Calu3 (cell line): ENCODE measurements at places on chromosomes 6 and 20. TPM values are rescaled to one million over a fixed set of nuclear protein-coding genes. Genes with fewer than 3 reads are reported as not detected.

LY6G6F gene
- not detected in 2 replicates for total RNA-seq

SOBP gene
- total RNA-seq, result 1.6 and 1.7 TPM in 2 replicates

NCR2 gene
- not detected in 2 replicates for total RNA-seq

SPEF1 gene
- 0.28 TPM in 1 of 2 replicates, not detected in the other for total RNA-seq

SRPK1 gene
- 126 and 138 TPM in 2 replicates for total RNA-seq

SAMD5 gene
- total RNA-seq, result 0.76 TPM in 1 of 2 replicates, not detected in the other

MCCD1 gene
- not detected in 2 replicates for total RNA-seq

GRCh38 chr6:22737331-22737730 is 168.0 kb downstream of the HDGFL1 start:
- DNase-seq, result peak; percentile 29

GRCh38 chr20:40993794-40994540 is 34.7 kb upstream of the TOP1 start:
- DNase-seq, result no peak

- DNase-seq, result no peak
Measured at GRCh38 chr6:107862383-107862782, 38.3 kb upstream of the SCML4 start.

GRCh38 chr6:28673787-28674671 is 148.3 kb downstream of the GPX5 start:
- peak; percentile 75 for DNase-seq

GRCh38 chr6:35973670-35974222 is 50.7 kb downstream of the SLC26A8 start:
- peak; percentile 54 for DNase-seq

- no peak for DNase-seq
Measured at GRCh38 chr20:36113036-36113435, 41.5 kb upstream of the EPB41L1 start.

- no peak for DNase-seq
Measured at GRCh38 chr6:108250240-108250866, 10.5 kb downstream of the SNX3 start.

DNA sequence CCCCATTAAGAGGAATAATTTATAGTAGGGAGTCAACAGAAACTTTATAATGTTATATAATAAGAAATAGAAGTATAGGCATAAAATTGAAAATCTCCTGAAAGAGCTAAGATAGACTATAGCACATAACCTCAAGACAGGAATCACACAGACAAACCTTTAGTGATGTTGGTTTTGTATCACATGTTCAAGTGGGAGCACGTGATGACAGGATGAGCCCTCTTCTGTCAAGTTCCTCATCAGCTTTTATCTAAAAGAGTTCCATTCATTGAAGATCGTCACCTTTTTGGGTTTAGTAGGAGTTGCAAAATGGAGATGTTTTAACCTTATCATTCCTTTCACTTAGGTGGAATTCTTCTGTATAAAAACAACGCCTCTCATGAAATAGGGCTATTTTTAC is 127.0 kb downstream of the MCHR2 start:
- DNase-seq, result no peak
